CD4-positive, alpha-beta T cell (primary cell): ENCODE measurements at places on chromosomes 5 and 9.

DNA sequence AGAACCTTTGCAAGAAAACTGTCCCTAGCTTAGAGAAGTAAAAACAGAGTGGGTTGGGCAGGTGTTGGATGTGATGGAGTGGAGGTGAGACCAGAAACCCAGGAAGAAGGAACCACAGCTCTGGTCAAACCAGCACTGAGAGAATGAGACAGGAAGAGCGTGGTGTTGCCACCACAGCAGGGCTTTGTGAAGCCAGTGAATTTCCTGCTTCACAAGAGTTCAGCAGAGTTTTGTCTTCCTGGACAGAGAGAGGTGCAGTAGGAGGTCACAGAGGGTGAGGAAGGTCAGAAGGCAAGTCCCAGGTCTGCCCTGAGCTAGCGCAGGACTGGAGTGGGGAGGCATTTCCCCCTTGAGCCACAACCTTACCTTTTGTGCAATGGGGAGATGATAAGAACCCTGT lies 2306.2 kb upstream of the ACO1 start:
- no peak for DNase-seq

DNA sequence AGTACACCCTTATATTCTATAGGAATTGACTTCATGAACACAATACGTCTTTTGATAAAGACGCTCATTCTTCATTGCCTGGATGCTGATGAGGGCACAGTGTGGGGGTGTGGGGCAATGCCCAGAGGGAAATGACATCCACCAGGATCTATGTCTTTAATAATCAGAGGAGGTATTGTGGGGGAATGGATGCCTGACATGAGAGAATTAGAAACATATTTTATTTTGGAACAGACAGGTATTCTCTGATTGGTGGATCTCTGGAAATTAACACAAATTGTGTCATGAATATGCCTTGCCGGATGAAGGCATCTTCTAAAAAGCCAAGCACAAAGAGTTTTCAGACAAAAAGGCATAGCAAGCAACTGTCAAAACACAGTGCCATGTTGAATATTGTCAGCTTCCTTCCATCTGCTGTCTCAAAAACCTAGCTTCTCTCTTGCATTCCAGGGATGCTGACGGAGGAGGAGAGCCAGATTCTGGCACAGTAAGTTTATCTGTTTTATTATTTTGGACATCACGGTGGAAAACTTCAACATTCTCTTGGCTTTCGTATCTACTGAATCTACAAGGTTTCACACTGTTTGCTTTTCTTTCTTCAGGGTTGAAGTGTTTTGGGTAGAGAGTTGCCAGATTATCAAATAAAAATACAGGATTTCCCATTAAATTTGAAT lies 3.9 kb upstream of the C5orf58 start:
- DNase-seq = no peak

DNA sequence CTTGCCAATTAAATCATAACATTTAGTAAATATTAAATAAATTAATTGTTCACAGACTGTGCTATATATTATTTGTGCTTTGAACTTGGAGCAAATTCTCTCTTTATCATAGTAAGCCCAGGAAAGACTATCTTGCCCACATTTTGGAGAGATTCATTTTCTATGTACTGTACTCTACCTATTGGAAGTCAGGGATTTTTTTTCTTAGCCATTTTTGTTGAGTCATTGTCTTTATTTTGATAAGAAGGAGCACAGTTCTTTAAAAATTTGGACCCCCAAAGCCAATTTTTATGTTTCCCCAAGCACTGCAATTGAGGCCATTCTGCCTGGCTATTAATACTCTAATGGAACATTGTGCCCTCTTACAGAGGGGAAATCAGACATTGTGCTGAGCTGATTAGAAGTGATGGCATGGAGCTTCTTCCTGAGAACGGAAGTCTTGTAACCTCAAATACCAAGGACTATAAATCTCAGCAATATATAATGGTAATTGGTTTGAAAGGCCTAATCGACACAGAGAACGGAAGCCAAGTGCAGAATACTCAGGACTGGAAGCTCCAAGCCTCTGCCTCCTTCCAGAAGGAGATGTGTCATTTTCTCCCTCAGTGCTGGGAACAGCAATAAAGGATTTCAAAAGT lies 188.8 kb upstream of the PAPPA start:
- no peak for DNase-seq

DNA sequence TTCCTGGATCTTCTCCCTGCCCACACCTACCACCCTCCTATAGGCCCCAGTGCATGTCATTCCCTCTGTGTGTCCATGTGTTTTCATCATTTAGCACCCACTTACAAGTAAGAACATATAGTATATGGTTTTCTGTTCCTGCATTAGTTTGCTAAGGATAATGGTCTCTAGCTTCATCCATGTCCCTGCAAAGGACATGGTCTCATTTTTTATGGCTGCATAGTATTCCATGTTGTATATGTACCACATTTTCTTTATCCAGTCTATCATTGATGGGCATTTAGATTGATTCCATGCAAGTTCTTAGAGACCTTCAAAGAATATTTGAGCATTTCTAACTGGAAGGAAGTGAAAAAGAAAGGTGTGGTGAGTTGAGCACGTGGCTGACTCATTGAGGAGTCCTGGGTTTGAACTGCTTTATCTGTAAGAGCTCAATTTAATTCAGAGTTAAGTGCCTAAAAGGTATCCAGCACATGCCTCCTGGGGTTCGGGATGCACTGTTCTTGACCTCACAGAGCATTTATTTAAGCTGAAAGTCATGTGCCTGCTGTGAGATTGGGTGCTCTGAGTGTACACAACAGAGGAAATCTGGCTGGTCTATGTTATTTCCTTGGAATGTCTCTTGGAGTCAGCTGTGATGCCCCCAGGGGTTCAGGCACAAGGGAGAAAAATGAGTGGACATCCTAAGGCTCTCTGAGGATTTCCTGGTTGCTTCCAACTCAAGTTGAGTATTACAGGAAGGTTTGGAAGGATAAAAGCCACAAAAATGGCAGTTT lies 56.4 kb downstream of the SH3GL2 start:
- no peak for DNase-seq

- DNase-seq = no peak
Measured at GRCh38 chr5:78922879-78923621, 62.1 kb downstream of the ARSB start.

GRCh38 chr5:122473138-122473843 lies 161.3 kb downstream of the SNCAIP start:
- DNase-seq = no peak

GRCh38 chr9:35686222-35687203 lies 3.2 kb downstream of the TPM2 start:
- no peak for DNase-seq

DNA sequence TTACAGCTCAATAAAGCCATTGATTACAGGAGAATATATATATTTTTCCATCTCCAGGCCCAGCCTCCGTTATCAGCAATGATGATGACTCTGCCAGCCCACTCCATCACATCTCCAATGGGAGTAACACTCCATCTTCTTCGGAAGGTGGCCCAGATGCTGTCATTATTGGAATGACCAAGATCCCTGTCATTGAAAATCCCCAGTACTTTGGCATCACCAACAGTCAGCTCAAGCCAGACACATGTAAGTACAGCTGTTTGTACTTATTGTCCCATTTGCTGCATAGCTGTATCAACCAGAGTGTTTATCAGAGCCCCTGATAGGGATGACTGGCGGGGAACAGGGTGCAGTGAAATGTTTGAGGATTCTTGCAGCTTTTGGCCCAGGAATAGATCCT lies 197.7 kb downstream of the NTRK2 start:
- no peak for DNase-seq

DNA sequence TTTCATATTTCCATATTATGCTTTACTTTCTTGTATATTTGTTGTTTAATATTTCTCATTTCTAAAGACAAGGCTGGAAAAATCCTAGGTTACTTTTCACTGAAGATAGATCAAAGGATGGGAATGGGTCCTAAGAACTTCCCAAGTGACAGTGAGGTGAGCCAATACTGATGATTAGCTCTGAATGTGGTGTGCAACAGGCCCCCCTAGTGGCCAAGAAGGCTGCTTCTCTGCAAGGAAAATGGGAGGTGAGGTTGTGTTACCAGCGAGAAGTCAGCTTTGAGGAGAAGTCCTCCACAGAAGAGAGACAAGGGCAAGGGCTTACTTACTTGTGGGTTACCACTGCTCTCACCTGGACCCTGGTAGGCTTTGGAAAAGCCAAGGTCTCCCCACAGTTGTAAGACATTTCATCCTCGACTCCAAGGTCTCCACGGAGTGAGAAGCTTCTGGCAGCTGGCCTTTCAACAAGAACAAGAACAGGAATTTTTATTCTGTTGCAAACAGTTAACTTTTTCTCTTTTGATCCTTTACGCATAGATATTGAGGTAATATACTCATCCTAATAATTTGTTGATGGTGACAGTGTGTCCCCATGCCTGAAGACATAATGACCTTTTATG lies 69.9 kb downstream of the MAMDC2 start:
- DNase-seq = no peak

DNA sequence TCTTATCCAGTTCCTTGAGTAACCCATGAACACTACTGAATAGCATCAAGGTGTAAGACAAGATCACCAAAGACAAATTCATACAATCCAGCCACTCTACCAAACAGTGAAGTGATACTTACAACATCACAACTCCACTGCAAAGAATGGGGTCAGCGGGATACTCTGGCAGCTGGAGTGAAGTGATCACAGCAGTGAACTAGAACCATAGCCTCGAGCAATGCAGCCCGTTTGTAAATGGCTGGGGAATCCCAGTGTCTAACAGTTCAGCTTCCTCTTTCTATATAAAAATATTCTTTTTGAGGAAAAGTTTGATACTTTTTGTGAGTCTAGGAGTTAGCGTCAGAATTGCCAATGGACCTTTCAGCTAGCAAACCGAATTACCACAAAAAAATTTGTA lies 515.2 kb downstream of the ZNF608 start:
- no peak for DNase-seq
